ENCODE measurements at places on chromosomes 3 and 15. TPM values are rescaled to one million over a fixed set of nuclear protein-coding genes. Genes with fewer than 3 reads are reported as not detected.

IMPG2 gene
- total RNA-seq = 2.4 TPM

USP13 gene
- 28.5 TPM for total RNA-seq

KIF23 gene
- total RNA-seq = 5.2 TPM

PLAAT1 gene
- total RNA-seq = 21.2 TPM

PLSCR2 gene
- total RNA-seq = not detected

FBXO40 gene
- total RNA-seq = not detected

PGBD4 gene
- 1.7 TPM for total RNA-seq

ZNF80 gene
- not detected for total RNA-seq

NLGN1 gene
- 50.2 TPM for total RNA-seq

FANCD2 gene
- 7.0 TPM for total RNA-seq

CIB2 gene
- total RNA-seq = 131 TPM

LYZL4 gene
- total RNA-seq = not detected

BNC1 gene
- 1.1 TPM for total RNA-seq

PLOD2 gene
- 45.6 TPM for total RNA-seq

SNX33 gene
- total RNA-seq = 21.2 TPM

THPO gene
- total RNA-seq = 1.6 TPM

TMEM266 gene
- total RNA-seq = 1.3 TPM

Data from glutamatergic neuron (in vitro differentiated cells).